ENCODE measurements at places on chromosomes 3 and 15.
A peak's percentile ranks its signal among the peaks of the same experiment; 100 is the strongest.

GRCh38 chr15:85707519-85708338 is 87.0 kb downstream of the KLHL25 start:
- DNase-seq: peak; percentile 36

DNA sequence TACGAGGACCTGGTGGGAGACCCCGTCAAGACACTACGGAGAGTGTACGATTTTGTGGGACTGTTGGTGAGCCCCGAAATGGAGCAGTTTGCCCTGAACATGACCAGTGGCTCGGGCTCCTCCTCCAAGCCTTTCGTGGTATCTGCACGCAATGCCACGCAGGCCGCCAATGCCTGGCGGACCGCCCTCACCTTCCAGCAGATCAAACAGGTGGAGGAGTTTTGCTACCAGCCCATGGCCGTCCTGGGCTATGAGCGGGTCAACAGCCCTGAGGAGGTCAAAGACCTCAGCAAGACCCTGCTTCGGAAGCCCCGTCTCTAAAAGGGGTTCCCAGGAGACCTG is 2.5 kb downstream of the CHST2 start:
- no peak for DNase-seq

GRCh38 chr3:37115446-37115845 is 58.9 kb downstream of the LRRFIP2 start:
- DNase-seq: peak; percentile 46

DNA sequence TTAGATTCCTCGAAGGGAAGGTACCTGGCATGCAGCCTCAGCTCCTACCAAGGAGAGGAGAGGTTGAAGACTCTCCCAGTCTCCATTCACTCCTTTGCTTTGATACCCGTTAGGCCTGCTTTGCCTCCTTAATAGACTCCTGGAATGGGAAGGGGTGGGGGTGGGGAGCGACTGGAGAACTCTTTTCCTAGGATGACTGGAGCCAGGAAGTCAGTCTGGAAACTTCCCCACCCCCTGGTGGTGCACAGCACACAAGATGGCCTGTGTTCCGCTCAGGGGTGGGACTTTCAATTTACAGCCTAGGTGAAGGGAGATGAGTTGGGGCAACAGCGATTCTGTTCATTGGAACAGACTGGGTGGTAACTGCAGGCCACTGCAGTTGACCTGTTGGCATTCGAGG is 21.4 kb upstream of the CELF6 start:
- peak; percentile 8 for DNase-seq

DNA sequence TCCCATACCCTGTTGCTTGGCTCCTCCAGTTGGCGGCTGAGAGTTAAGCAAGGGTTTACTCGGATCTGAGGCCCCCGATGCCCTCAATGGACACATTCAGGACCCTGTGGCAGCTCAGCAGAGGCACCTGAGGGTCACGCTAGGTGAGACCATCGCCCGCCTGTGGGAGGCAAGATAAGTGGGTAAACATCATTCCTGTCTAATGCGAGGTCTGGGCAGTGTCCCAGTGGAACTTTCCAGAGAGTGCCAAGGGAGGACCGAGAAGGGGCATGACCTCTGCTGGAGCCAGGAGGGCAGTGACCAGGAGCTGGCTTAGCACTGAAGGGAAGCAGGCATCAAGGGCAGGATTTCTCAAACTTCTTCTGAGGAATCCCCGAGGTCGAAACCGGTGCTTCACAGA is 65.4 kb upstream of the SEC61A1 start:
- no peak for DNase-seq

DNA sequence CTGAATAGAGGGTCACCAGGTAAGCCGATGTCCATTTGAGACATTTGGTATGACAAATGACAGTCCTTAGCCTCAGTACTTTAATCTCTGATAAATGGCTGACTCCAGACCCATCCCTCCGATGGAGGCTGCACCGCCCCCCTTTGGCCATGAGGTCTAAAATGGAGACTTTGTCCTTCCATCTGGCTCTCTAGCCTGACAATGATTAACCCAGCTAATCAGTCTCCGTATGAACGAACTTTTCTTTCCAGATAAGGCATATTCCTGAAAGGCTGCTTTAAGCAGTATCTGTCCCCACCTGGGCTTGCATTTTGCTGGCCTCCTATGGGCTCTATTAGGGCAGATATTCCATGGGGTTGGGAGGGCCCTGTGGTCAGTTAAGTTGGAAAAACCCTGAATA is 10.8 kb upstream of the MYZAP start:
- DNase-seq: no peak

All from kidney tubule cell (primary cell).